Bronchial smooth muscle cell (primary cell): ENCODE measurements at places on chromosomes 11 and 22. TPM values are rescaled to one million over a fixed set of nuclear protein-coding genes. Genes with fewer than 3 reads are reported as not detected.

OR52I1 gene
- total RNA-seq, result not detected in 2 replicates

KRTAP5-1 gene
- not detected in 2 replicates for total RNA-seq

CARD10 gene
- 2.4 and 2.5 TPM in 2 replicates for total RNA-seq

H19 gene
- total RNA-seq, result 18.6 and 518 TPM in 2 replicates

MGAT3 gene
- total RNA-seq, result under 0.01 TPM in 1 of 2 replicates, not detected in the other

APOA5 gene
- under 0.01 TPM in 1 of 2 replicates, not detected in the other for total RNA-seq

CHRM4 gene
- total RNA-seq, result 0.09 TPM in 1 of 2 replicates, not detected in the other

MRGPRE gene
- not detected in 2 replicates for total RNA-seq

TMEM126B gene
- total RNA-seq, result 26.9 and 61.2 TPM in 2 replicates

SLC5A12 gene
- total RNA-seq, result 0.09 TPM in 1 of 2 replicates, not detected in the other

FIBIN gene
- total RNA-seq, result 53.2 and 57.4 TPM in 2 replicates

PANX2 gene
- total RNA-seq, result 0.16 and 0.52 TPM in 2 replicates

SLC6A5 gene
- not detected in 2 replicates for total RNA-seq

MAPK8IP1 gene
- total RNA-seq, result 9.4 and 9.5 TPM in 2 replicates

IGF2 gene
- under 0.01 and 0.69 TPM in 2 replicates for total RNA-seq

B3GAT3 gene
- total RNA-seq, result 16.7 and 22.1 TPM in 2 replicates

CHORDC1 gene
- total RNA-seq, result 25.8 and 27.6 TPM in 2 replicates

RAB36 gene
- 1.9 and 2.7 TPM in 2 replicates for total RNA-seq

APLNR gene
- not detected in 2 replicates for total RNA-seq

NLRP14 gene
- 0.09 and 0.16 TPM in 2 replicates for total RNA-seq

ZP1 gene
- 0.32 TPM in 1 of 2 replicates, not detected in the other for total RNA-seq

LRRC74B gene
- total RNA-seq, result under 0.01 TPM in 2 replicates

RTN4RL2 gene
- total RNA-seq, result under 0.01 TPM in 2 replicates

OR4D5 gene
- not detected in 2 replicates for total RNA-seq

OR8H3 gene
- not detected in 2 replicates for total RNA-seq

APOL5 gene
- total RNA-seq, result not detected in 2 replicates

MSANTD2 gene
- 4.7 and 5.7 TPM in 2 replicates for total RNA-seq

SSRP1 gene
- 44.9 and 59.9 TPM in 2 replicates for total RNA-seq

SEC14L6 gene
- total RNA-seq, result 0.16 and 0.60 TPM in 2 replicates

GGTLC2 gene
- total RNA-seq, result not detected in 2 replicates

POTEH gene
- not detected in 2 replicates for total RNA-seq

P2RX3 gene
- total RNA-seq, result not detected in 2 replicates

C1QTNF4 gene
- 0.16 and 0.17 TPM in 2 replicates for total RNA-seq

BAIAP2L2 gene
- total RNA-seq, result 0.69 and 1.1 TPM in 2 replicates

NEFH gene
- total RNA-seq, result under 0.01 and 0.32 TPM in 2 replicates

TUBA8 gene
- total RNA-seq, result 0.60 and 0.63 TPM in 2 replicates

RASD2 gene
- total RNA-seq, result 0.95 TPM in 1 of 2 replicates, not detected in the other

FGF3 gene
- total RNA-seq, result not detected in 2 replicates

LINC01488 gene
- total RNA-seq, result not detected in 2 replicates

CYB561A3 gene
- 47.0 and 86.6 TPM in 2 replicates for total RNA-seq

OR52E8 gene
- not detected in 2 replicates for total RNA-seq

MS4A15 gene
- not detected in 2 replicates for total RNA-seq

OR8D1 gene
- total RNA-seq, result under 0.01 TPM in 1 of 2 replicates, not detected in the other

OVOL1 gene
- total RNA-seq, result not detected in 2 replicates

LDHAL6A gene
- total RNA-seq, result not detected in 2 replicates

OR5D14 gene
- total RNA-seq, result not detected in 2 replicates

TNNT3 gene
- total RNA-seq, result 0.47 and 3.1 TPM in 2 replicates

KRTAP5-8 gene
- not detected in 2 replicates for total RNA-seq

MS4A14 gene
- not detected in 2 replicates for total RNA-seq

APOBEC3B gene
- total RNA-seq, result 0.09 and 0.79 TPM in 2 replicates

ARHGAP32 gene
- 9.6 and 15.5 TPM in 2 replicates for total RNA-seq
